Urothelium cell line (cell line): ENCODE measurements at places on chromosomes 6 and 20.

DNA sequence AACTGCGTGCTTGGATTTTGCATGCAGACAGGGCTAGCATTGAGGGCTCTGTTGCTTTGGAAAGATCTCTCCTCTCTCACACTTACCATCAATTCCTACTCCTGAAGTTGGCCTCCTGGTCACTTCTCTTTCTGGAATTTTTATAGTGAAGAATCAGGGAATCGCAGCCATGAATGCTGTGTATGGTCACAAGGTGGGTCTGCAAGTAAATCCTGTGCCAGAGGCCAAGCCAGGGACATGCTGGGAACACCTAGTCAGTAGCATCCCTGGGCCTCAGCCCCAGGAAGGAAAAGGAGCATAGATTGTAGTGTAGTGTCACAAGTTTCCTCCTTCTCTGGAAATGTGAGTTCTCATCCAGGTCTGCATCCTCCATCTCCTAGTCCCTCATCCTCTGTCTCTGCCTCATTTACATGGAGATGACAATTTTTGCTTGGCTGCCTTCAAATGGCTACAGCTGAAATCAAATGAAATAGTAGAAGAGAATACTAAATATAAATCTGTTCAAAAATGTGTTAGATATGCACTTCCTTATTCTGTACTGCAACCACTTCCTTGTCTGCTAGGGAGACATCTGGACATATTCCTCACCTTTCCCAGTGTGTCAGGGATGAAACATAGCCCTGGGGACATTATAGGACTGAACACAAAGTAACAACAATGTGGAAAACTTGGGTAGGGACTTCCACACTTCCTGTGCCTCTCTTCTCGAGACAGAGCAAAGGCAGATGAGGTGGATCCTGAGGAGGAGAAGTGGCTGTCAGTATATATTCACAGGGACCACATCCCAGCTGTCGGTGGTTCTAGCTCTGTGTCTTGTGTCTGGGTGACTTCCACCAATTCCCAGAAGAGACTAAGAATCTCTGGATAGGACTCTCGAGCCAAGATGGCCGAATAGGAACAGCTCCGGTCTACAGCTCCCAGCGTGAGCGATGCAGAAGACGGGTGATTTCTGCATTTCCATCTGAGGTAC is 17.0 kb downstream of the CST9 start:
- no peak for DNase-seq

- DNase-seq = peak; percentile 18
These were observed 159.2 kb downstream of the CD109 start for GRCh38 chr6:73854998-73855718.

GRCh38 chr6:136600818-136601217 is 50.6 kb upstream of the MAP7 start:
- no peak for DNase-seq

DNA sequence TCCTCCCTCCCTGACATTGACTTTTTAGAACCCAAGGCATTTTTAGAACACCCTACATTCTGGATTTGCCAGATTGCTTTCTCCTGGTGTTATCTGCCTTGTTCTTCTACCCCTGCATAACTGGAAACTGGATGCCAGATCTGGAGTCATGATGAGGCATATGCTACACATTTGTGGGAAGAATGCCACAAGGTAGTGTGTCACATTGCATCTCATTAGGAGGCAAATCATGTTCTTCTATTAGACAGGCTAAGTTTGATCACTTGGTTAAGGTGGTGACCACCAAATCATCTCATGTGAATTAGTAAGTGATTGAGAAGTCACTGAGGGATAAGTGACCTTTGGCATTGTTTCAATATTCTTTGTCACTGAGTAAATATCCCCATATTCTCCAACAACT is 12.9 kb upstream of the NKX2-2 start:
- no peak for DNase-seq

- DNase-seq = no peak
These were observed 78.0 kb downstream of the PDE10A start for GRCh38 chr6:165585060-165585459.

GRCh38 chr20:20005342-20005741 is 11.8 kb upstream of the NAA20 start:
- no peak for DNase-seq

DNA sequence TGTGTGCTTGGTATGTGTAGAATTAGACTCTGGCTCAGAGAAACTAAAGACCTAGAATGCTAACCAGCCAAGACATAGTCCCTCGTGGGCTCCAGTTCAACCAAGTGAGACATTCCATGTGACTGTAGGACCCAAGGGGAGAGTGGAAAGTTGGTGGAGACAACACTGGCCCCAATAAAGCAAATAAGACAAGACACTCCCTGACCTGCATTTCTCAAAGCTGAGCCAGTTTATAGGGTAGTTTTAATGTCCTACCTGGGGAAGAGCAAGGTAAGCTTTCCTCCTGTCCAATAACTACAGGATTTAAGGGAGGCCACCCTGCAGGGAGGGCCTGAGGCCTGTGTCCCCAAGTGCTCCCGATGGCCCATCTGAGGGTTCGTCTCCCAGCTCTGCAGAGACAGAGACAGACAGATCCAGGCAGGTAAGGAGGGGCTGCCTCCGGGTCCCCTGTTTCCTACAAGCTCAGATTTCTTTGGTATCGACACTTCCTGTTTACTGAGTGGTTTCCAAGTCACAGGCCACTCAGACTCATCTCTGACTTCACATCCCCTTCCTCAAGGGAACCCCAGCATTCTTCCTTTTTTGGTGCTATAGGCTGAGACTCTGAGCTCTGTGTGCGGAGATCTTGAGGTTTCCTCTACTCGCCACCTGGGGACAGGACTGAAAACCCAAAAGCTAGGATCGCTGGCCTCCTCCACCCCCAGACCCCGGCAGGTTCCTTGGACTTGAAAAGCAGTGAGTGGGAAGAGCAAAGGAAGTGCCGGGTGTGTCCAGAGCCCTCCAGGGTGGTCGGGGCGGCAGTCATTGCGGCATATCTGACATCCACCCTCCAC is 92.4 kb downstream of the PRND start:
- DNase-seq = no peak

- DNase-seq = peak; percentile 56
These were observed 68.4 kb downstream of the VEGFA start for GRCh38 chr6:43838276-43839036.

DNA sequence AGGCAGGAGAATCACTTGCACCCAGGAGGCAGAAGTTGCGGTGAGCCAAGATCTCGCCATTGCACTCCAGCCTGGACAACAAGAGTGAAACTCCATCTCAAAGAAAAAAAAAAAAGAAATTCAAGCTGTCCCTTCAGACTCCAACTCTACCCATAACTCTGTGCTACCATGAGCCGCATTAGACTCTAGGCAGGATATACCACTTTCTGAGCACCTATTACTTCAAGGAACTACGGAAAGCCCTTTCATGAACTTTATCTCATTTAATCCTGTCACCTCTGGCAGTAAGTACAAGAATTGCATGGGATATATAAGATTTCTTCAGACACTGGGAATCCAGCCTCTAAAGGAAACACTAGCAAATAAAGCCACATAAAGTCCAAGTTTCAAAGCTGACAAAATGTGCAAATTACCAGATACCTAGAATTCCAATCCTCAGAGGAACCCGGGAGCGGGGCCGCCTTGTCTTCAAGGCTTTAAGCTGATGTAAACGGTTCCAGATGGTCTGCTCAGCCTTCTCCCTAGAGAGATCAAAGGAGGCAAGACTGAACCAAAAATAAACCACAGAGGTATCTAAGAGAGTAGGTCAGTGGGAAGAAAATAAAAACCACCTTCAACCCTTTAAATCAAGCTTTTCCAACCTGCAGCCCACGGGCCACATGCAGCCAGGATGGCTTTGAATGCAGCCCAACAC is 9.4 kb downstream of the CDK5RAP1 start:
- DNase-seq = no peak

GRCh38 chr6:121285041-121285440 is 49.2 kb downstream of the TBC1D32 start:
- no peak for DNase-seq

- DNase-seq = no peak
These were observed 5.4 kb downstream of the GID8 start for GRCh38 chr20:62943396-62943795.
